ENCODE measurements at places on chromosomes 12 and 14.

DNA sequence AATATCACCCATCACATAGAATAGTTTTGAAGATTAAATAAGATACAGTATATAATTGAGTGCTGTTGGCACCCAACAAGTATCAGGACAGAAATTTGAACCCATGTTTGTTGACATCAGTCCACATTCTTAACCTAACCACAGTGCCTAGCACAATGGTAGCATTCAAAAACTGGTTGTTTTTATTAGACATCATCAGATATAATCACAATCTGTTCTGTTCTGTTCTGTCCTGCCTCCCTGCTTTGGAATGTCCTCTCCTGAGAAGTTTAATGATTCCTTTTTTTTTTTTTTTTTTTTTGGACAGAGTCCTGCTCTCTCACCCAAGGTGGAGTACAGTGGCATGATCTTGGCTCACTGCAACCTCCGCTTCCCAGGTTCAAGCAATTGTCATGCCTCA, 476.6 kb downstream of the RMST start:
- no peak for DNase-seq

DNA sequence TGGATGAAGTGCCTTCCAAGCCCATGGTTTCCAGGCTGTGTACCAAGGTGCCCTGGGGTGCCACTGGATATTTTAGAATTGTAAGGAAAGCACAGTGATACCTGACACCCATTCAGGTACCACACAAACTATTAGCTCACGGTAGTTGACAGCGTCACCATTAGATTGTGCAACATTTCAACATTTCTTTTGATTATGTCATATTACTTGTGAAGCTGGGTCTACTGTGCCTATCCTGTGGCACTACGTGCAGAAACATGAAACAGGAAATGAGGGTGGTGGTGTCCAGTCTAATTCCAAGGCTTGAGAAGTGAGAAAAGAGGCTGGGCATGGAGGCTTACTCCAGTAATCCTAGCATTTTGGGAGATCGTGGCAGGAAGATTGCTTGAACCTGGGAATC, 75.5 kb upstream of the CPM start:
- DNase-seq: no peak

DNA sequence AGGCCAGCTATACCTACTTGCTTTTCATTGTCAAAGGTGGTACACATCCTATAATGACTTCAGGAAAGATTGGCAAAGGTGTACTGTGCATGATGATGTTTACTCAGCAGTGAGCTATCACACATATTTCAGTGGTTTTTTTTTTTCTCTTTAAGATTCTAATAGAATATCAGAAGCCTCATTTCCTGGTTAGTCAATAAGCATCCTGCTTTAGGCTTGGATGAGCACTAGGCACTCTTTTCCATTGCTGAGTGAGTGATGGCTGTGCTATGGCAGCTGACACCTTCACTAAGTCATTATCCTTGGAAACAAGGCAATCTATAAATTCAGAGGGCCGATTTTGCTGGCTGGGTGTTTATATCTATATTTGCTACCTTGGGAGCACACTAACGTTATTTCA, 161.1 kb upstream of the RASSF8 start:
- no peak for DNase-seq

GRCh38 chr12:130617219-130617618, 98.9 kb downstream of the RIMBP2 start:
- no peak for DNase-seq

DNA sequence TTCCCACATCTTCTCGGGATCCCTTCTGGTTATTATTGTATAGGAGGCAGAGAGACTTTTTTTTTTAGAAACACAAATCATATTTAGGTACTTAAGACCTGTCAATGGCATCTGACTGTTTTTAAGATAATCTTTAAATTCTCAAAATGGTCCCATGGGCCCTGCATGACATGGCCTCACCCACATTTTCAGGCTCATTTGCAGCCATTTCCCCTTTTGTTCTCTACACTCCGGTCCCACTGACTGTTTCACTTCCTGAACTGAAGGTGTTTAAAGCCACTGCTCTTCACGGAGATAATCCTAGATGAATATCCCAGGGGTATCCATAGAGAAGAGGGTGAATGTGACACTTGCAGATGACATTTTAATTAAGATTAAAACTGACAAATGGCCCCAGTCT, 12.3 kb upstream of the C12orf71 start:
- no peak for DNase-seq
